ENCODE measurements at places on chromosomes 16 and 17. TPM values are rescaled to one million over a fixed set of nuclear protein-coding genes. Genes with fewer than 3 reads are reported as not detected.

Gene CCT6B
- total RNA-seq, result 0.95 TPM

- DNase-seq, result no peak
Observed at GRCh38 chr17:68089881-68090280, 54.3 kb downstream of the KPNA2 start.

GRCh38 chr16:16797239-16797638, 418.3 kb downstream of the NPIPA7 start:
- no peak for DNase-seq

DNA sequence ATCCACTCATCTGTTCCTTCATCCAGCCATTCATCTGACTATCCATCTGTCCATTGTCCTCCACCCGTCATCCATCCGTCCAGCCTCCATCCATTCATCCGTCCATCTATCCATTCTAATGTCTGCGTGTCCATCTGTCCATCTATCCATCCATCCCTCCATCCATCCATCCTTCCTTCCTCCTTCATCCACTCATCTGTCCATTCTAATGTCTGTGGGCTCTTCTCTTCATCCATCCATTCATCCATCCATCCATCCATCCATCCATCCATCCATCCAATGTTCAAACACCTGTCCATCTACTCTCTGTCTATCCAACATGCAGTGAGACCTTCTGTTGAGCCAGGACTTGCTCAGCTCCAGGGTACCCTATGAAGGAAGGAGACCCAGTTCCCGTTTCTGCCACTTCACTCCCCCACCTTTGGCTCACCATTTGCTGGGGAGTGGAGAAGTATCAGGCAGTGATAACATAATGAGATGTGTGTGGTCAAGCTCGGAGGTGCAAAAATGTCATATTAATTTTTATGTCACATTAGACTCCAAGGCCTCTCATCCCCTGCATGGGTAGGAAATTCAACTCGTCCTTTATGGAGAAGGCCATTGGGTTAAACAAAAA, 36.5 kb upstream of the ADGRG1 start:
- no peak for DNase-seq
